ENCODE measurements at places on chromosomes 5 and 9.
A peak's percentile ranks its signal among the peaks of the same experiment; 100 is the strongest.

DNA sequence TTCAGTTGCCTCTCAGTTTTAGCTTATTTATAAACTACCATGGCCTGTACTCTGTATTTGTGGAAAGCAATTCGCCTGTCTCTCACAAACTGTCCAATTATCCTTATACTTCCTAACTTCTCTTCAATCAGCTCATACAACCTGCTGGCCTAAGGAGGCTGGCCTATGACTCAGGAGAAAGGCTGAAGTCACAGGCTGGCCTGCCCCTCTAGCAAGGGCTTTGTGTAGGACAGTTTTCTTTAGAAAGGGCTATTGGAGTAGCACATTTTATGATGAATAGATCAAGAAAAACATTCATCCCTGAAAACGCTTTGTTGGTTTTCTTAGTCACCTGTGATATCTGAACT lies 988.7 kb upstream of the ARRDC3 start:
- no peak for DNase-seq

- no peak for DNase-seq
These were observed 222.6 kb downstream of the ROR2 start for GRCh38 chr9:91727316-91727861.

DNA sequence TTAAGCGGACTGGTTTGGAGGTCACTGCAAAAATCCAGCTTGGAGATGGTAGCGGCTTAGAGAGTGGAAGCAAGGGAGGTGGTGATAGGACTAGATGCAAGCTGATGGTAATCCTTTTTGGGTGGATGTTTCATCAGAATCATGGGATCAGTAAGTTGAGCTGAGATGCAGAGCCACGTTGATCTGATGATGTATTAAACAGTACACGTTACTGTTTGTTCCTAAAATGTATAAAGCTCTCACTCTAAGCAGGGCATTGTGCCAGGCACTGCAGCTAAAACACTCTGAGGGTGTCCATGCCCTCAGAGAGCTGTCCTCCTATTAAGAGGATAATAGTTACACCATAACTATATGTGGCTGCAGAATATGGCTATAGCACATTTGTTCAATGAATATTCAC lies 93.1 kb downstream of the JAKMIP2 start:
- DNase-seq, result no peak

- no peak for DNase-seq
These were observed 198.6 kb downstream of the MSX2 start for GRCh38 chr5:174922955-174923354.

GRCh38 chr9:91496351-91496750 lies 72.7 kb upstream of the NFIL3 start:
- no peak for DNase-seq

DNA sequence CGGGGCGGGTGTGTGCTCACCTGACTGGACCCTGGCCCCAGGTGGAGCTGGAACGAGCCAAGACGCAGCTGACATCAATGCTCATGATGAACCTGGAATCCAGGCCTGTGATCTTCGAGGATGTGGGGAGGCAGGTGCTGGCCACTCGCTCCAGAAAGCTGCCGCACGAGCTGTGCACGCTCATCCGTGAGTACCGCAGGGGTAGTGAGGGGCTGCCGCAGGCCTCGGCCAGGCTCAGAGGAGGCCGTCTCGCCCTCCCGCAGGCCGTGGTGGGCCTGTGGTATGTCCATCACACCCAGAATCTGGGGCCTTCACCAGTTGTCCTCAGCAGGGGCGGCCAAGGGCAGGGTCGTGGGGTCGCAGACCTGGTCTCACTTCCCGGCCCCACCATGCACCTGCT lies 11.3 kb downstream of the PMPCA start:
- no peak for DNase-seq

DNA sequence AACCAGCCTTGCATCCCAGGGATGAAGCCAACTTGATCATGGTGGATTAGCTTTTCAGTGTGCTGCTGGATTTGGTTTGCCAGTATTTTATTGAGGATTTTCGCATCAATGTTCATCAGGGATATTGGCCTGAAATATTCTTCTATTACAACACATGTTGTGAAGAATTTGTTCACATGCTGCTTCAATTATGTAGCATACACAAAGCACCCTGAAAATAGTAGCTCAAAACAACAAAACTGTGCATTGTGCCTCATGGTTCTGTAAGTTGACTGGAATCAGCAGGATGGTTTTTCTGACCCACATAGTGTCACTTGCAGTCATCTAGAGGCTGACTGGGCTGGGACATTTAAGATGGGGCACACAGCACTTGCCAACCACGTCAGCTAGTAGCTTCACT lies 193.9 kb downstream of the SYK start:
- DNase-seq, result no peak

DNA sequence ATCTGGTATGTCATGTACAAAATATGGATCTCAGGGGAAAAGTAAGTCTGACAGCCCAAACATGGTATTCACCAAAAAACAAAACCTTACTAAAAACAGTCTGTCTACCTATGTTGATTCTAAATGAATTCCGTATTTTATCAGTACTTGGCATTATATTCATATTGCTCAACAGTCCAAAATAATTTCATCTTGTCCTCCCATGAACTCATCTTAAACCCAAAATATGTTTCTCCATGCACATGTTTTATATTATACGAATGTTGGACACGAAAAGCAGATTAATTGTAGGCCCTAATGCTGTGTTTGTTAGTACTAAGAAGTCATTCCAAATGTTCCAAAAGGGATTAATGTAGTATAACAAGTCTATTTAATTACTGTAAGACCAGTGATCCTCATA lies 20.1 kb downstream of the NFIB start:
- no peak for DNase-seq

GRCh38 chr9:2809692-2810419 lies 34.0 kb downstream of the PUM3 start:
- no peak for DNase-seq

DNA sequence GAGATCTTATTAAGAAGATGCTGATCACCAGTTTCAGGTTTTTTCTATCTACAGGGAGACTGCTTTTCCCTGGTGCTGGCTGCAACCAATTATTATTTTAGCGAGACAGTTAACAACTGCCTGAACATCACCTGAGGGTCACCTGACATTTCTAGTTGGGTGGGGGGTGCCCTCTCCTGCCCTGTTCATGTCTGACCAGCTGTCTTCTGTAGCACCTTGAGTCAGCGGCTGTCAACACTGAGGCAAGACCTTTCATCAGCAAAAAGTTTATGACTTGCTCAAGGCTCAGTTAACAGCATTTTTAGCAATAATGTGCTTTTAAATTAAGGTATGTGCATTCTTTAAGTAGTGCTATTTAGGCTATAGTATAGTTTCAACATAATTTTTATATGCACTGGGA lies 58.0 kb downstream of the ADCY2 start:
- no peak for DNase-seq

DNA sequence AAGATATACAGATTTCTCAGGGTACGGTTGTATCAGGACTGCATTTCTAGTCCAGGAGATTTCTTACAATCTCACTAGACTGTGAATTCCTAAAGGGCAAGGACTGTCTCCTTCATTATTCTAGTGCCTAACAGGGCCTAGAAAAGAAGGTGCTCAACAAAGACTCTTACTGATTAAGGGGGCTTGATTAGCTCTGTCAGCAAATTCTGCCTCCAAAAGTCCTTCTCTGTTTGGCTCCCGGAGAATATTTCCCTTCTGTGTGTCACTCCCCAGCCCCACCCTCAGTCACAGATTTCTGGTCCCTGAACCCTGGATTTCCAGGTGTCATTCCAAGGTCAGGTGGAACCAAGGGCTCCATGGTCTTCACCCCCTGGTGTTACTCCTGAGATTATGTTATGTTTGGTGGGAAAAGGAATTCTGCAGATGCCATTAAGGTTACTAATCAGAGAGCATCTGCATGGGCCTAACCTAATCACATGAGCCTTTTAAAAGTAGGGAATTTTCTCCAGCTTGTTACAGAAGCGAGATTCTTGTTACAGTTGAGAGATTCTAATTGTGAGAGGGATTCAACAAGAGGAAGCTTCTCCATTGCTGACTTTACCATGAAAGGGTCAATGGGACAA lies 167.7 kb upstream of the LHFPL2 start:
- DNase-seq, result no peak

DNA sequence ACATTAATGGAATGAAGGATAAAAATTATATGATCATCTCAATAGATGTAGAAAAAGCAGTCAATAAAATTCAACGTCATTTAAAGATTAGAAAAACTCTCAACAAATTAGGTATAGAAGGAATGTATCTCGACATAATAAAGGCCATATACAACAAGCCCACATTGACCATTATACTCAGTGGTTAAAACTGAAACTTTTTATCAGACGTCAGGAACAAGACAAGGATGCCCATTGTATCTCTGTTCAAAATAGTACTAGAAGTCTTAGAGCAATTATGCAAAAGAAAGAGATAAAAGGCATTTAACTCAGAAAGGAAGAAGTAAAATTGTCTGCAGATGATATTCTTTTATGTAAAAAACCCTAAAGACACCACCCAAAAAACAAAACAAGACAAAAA lies 40.8 kb downstream of the C9 start:
- no peak for DNase-seq

- DNase-seq, result no peak
These were observed 39.2 kb downstream of the GRAMD2B start for GRCh38 chr5:126462239-126463014.

DNA sequence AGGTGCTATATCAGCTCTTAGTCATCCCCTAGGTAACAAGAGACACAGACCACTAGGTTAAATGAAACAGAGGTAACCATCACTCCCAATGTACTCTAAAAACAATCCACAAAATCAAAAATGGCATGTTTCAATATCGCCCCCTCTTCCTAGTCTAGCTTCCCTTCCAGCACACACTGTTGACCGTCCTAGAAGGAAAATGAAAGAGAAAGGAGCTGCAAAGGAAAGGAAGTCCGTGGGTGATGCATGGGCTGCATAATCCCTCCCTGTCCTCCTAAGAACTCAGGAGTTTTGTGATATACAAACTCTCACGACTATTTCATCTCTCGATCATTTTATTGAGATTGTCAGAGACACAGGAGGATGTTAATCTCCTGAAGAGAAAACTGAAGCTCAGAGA lies 101.6 kb downstream of the RFK start:
- no peak for DNase-seq

GRCh38 chr5:41761663-41762062 lies 108.6 kb downstream of the OXCT1 start:
- no peak for DNase-seq

DNA sequence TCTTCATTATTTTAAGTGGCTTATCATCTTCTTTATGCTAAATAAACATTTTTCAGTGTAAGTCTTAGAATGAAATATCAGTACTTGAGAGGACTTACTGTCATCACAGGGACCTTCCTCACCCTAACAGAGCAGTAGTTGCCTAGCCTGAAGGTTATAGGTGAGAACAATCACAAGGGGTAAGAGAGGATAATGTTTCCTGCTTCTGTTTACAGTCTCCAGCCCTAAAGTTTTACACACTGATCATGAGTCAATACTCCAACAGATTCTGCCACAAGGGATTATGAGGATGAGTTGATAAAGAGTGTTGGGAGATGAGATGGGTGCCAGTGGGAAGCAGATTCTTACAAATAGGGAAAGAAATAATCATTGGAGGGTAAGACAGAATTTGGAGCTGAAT lies 265.1 kb upstream of the DAB2 start:
- no peak for DNase-seq

DNA sequence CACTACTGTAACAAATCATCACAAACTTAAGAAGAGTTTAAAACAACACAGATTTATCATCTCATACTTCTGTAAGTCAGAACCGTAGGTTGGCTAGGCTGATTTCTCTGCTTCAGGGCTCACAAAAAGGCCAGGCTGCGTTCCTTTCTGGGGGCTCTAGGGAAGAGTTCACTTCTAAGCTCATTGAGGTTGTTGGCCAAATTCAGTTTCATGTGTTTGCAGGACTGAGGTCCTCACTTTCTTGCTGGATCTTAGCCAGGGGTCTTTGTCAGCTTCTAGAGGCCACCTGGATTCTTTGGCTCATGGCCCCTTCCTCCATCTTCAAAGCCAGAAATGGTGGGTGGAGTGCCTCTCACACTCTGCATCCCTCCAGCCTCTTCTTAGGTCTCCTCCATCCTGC lies 76.0 kb downstream of the ACTBL2 start:
- DNase-seq, result no peak

- DNase-seq, result no peak
These were observed 57.7 kb downstream of the APC start for GRCh38 chr5:112795342-112795741.

DNA sequence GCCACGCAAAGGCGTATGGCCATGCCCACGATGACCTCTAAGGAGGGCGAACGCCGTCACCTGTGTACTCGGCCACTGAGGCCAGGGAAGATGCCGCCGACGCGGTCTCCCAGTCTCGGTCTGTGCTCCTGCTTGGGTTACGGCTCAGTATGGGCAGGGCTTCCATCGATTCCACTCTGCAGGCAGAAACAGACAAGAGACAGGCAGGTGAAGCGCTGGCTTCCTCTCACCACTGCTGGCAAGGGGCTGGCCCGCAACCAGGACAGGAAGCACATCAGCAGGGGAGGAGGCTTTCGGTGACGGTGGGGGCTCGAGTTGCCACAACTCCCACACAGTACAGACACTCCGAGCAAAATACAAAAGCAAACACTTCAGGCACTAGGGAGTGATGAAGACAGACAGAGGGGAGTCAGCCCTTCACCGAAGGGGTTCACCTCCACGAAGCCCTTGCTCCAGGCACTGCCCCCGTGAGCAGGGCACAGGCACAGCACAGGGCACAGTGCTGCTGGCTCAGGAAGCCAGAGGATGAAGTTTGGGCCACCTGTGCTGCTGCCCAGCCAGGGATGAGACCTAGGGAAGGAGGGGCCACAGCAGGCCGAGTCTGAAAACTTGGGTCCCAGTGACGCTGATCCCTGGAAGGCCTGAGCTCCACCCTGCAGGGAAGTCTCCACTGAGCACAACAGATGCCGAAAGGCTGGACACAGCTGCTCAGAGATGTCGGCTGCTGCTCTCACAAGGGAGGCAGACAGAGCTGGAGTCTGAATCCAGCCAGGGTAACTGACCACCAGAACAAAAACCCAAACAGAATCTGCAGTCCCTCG lies 91.3 kb downstream of the CAMSAP1 start:
- no peak for DNase-seq

- peak; percentile 85 for DNase-seq
These were observed 85.2 kb upstream of the ZBTB43 start for GRCh38 chr9:126719618-126720031.

- DNase-seq, result no peak
These were observed 189.2 kb upstream of the NR3C1 start for GRCh38 chr5:143592648-143593047.

- no peak for DNase-seq
These were observed 113.2 kb upstream of the ERCC6L2 start for GRCh38 chr9:95762322-95762721.

- DNase-seq, result no peak
These were observed 319.2 kb downstream of the GADD45G start for GRCh38 chr9:89923961-89924504.

GRCh38 chr5:170312666-170313065 lies 15.1 kb upstream of the LCP2 start:
- no peak for DNase-seq

DNA sequence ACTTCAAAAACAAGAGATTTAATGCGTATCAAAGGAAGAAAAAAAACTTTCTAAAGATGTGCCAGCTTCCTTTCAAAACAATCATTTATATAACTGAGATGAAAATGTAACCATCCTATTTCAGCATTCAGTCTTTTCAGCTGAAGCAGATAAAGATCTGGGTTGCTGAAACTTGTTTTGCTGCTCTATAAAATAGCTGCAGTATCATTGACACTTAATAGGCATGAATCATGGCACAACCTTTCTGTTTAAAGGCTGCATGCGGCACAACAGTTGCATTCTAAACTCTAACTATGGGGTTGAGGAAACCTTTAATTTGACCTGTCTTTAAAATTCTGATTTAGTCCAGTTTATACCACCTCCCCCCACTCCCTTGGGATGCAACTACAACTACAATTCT lies 196.7 kb downstream of the MPDZ start:
- no peak for DNase-seq

- DNase-seq, result no peak
These were observed 7.1 kb upstream of the RNF145 start for GRCh38 chr5:159216454-159216853.
